Endothelial cell of umbilical vein (primary cell): ENCODE measurements at places on chromosomes 1 and 21. TPM values are rescaled to one million over a fixed set of nuclear protein-coding genes. Genes with fewer than 3 reads are reported as not detected.

ETS2 gene
- 42.1 and 54.5 TPM in 2 replicates for total RNA-seq

OR2G6 gene
- not detected in 2 replicates for total RNA-seq

OR2L8 gene
- total RNA-seq: not detected in 2 replicates

DLGAP3 gene
- total RNA-seq: 0.12 and 0.20 TPM in 2 replicates

KPRP gene
- total RNA-seq: not detected in 2 replicates

CD247 gene
- total RNA-seq: not detected in 2 replicates

HTR6 gene
- total RNA-seq: not detected in 2 replicates

C8B gene
- not detected in 2 replicates for total RNA-seq

LENEP gene
- total RNA-seq: 0.64 and 0.88 TPM in 2 replicates

TMEM125 gene
- not detected in 2 replicates for total RNA-seq

S100B gene
- not detected in 2 replicates for total RNA-seq

KCNT2 gene
- total RNA-seq: 1.4 and 1.6 TPM in 2 replicates

MROH9 gene
- total RNA-seq: not detected in 2 replicates

ELF3 gene
- 0.09 and 0.29 TPM in 2 replicates for total RNA-seq

TNFRSF9 gene
- total RNA-seq: 0.22 TPM in 1 of 2 replicates, not detected in the other

LUZP1 gene
- 82.4 and 92.3 TPM in 2 replicates for total RNA-seq

POU3F1 gene
- not detected in 2 replicates for total RNA-seq

MAP3K21 gene
- 0.74 and 0.95 TPM in 2 replicates for total RNA-seq

RGS16 gene
- total RNA-seq: not detected in 2 replicates

ATAD3C gene
- total RNA-seq: 0.16 TPM in 1 of 2 replicates, not detected in the other

C1QA gene
- not detected in 2 replicates for total RNA-seq

TCHHL1 gene
- total RNA-seq: not detected in 2 replicates

TDRKH gene
- 9.3 and 9.6 TPM in 2 replicates for total RNA-seq

KIF21B gene
- total RNA-seq: 4.4 and 4.7 TPM in 2 replicates

TRIM45 gene
- 2.9 and 3.3 TPM in 2 replicates for total RNA-seq

SEMA4A gene
- total RNA-seq: 1.5 and 1.6 TPM in 2 replicates

PRKAA2 gene
- 0.78 and 1.2 TPM in 2 replicates for total RNA-seq

TAL1 gene
- total RNA-seq: 50.2 and 52.4 TPM in 2 replicates

ATP1A2 gene
- not detected in 2 replicates for total RNA-seq

MYOG gene
- not detected in 2 replicates for total RNA-seq

NIBAN1 gene
- 1.5 and 2.8 TPM in 2 replicates for total RNA-seq

GNAT2 gene
- total RNA-seq: 0.30 TPM in 1 of 2 replicates, not detected in the other

TENT5C gene
- 0.12 and 0.22 TPM in 2 replicates for total RNA-seq

CRNN gene
- total RNA-seq: not detected in 2 replicates

MRAP gene
- not detected in 2 replicates for total RNA-seq

GCLM gene
- 45.6 and 55.9 TPM in 2 replicates for total RNA-seq

FNDC5 gene
- 0.64 TPM in 1 of 2 replicates, not detected in the other for total RNA-seq

TEKT2 gene
- 0.38 and 0.90 TPM in 2 replicates for total RNA-seq

PDZK1IP1 gene
- not detected in 2 replicates for total RNA-seq

TRIM63 gene
- total RNA-seq: not detected in 2 replicates

AHCTF1 gene
- total RNA-seq: 30.7 and 32.1 TPM in 2 replicates

C1orf56 gene
- 3.2 and 3.5 TPM in 2 replicates for total RNA-seq

RCSD1 gene
- total RNA-seq: 0.28 and 1.00 TPM in 2 replicates

FLG2 gene
- not detected in 2 replicates for total RNA-seq

HSPB7 gene
- total RNA-seq: not detected in 2 replicates

CDC42SE1 gene
- total RNA-seq: 85.9 and 92.7 TPM in 2 replicates

ALPL gene
- 0.30 and 0.38 TPM in 2 replicates for total RNA-seq

F5 gene
- not detected in 2 replicates for total RNA-seq

PAQR7 gene
- total RNA-seq: 8.4 and 9.1 TPM in 2 replicates

PGLYRP3 gene
- total RNA-seq: not detected in 2 replicates
